Osteocyte (in vitro differentiated cells): ENCODE measurements at places on chromosomes 1 and 21. TPM values are rescaled to one million over a fixed set of nuclear protein-coding genes. Genes with fewer than 3 reads are reported as not detected.

DNA sequence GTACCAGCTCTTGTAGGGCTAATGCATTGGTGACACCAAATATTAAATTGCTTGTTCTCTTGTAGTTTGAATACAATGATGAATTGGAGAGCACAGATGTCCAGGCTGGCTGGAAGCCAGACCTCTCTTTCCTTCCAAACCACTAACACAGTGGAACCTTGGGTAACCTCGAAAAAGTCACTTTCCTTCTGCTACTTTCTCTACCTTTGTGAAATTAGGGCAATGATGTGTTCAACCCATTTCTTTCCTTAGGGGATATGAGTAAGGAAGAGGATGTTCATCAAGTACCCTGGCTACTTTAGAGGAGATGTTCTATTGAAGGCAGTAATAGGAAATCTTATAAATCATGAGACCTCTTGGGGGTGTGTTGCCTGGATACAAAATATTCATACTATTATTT, 55.7 kb downstream of the XCL2 start:
- no peak overlapping the region for H3K4me3 ChIP-seq
- H3K27me3 ChIP-seq: peaks cover 7% of the 10 kb centered on the region
- no peaks in the 10 kb centered on the region for H3K36me3 ChIP-seq
- DNase-seq: no peak
- H3K27ac ChIP-seq: peak overlapping the region; percentile 21
- H3K4me1 ChIP-seq: peaks cover 29% of the 10 kb centered on the region

DNA sequence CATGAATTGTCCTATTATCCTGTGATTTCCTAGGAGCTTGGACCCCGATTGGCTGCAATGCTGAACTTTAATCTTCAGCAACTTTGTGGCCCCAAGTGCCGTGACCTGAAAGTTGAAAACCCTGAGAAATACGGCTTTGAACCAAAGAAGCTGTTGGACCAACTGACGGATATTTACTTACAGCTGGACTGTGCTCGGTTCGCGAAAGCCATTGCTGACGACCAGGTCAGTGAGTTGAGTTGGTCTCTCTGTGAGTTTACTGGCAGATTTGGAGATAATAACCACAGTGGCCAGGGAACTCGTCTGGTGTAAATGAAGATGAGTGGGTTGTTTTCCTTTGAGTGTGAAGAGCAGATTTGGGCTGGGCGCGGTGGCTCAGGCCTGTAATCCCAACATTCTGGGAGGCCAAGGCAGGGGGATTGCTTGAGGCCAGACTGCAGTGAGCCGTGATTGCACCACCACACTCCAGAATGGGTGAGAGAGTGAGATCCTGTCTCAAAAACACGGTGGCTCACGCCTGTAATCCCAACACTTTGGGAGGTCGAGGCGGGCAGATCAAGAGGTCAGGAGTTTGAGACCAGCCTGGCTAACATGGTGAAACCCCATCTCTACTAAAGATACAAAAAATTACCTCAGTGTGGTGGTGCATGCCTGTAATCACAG, 39.1 kb upstream of the KIF1B start:
- H3K27ac ChIP-seq: no peak overlapping the region
- no peak overlapping the region for H3K4me3 ChIP-seq
- DNase-seq: no peak
- H3K36me3 ChIP-seq: peaks cover 46% of the 10 kb centered on the region
- H3K27me3 ChIP-seq: no peaks in the 10 kb centered on the region

GRCh38 chr1:41895552-41895951, 23.2 kb downstream of the HIVEP3 start:
- DNase-seq: no peak
- H3K27me3 ChIP-seq: no peaks in the 10 kb centered on the region
- H3K27ac ChIP-seq: no peak overlapping the region
- H3K36me3 ChIP-seq: no peaks in the 10 kb centered on the region
- H3K4me3 ChIP-seq: no peak overlapping the region

DNA sequence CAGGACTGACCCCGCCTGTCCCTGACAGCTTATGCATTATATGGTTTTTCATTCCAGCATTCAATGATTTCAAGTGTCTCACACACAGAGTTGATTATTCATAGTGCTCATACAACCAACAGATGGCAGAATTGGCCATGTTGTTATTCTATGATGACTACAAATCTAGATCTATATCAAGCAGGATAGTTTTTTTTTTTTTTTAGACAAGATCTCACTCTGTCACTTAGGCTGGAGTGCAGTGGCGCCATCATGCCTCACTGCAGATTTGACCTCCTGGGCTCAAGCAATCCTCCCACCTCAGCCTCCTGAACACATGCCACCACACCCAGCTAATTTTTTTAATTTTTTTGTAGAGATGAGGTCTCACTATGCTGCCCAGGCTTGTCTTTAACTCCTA, 40.1 kb upstream of the LRRC8D start:
- no peak for DNase-seq
- H3K4me3 ChIP-seq: no peak overlapping the region
- H3K36me3 ChIP-seq: no peaks in the 10 kb centered on the region
- H3K4me1 ChIP-seq: no peaks in the 10 kb centered on the region
- peaks cover 27% of the 10 kb centered on the region for H3K27me3 ChIP-seq

GRCh38 chr21:40291560-40291959, 424.3 kb downstream of the PCP4 start:
- no peaks in the 10 kb centered on the region for H3K27me3 ChIP-seq
- no peak overlapping the region for H3K27ac ChIP-seq
- no peak overlapping the region for H3K4me3 ChIP-seq
- H3K4me1 ChIP-seq: no peaks in the 10 kb centered on the region
- DNase-seq: no peak
- H3K36me3 ChIP-seq: no peaks in the 10 kb centered on the region

- H3K4me1 ChIP-seq: peaks cover 44% of the 10 kb centered on the region
- no peaks in the 10 kb centered on the region for H3K27me3 ChIP-seq
- no peak overlapping the region for H3K4me3 ChIP-seq
- DNase-seq: no peak
- H3K27ac ChIP-seq: no peak overlapping the region
These were observed 9.5 kb downstream of the GPSM2 start for GRCh38 chr1:108886292-108886691.

DNA sequence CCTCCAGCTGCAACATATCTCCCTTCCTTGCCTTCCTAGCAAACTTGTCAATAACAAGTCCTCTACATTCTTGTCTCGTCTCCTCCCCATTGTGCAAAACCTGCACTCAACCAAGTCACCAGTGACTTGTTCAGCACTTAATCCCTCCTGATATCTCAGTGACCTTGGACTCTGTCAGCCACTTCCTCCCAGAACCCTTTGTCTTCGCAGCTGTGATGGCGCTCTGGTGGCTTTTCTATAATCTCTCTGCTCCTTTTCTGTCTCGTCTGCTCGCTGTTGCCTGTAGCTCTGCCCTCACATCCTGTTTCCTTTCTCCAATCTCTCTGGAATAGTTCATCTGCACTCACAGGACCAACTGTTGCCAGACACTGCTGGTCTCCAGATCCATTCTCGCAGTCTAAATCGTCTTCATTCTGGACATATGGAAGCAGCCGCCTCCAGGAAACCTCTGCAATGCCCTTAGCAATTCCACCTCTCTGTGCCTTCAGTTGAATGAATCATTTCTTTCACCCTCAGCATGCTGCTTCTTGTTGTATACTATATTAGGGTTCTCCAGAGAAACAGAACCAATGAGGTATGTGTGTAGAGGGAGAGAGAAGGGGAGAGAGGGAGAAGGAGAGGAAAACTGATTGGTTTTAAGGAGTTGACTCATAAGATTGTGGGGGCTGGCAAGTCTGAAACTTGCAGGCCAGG, 17.4 kb upstream of the IFNAR2 start:
- no peak overlapping the region for H3K4me3 ChIP-seq
- no peak for DNase-seq
- peaks cover 4% of the 10 kb centered on the region for H3K4me1 ChIP-seq
- H3K27me3 ChIP-seq: peaks cover 17% of the 10 kb centered on the region
- no peak overlapping the region for H3K27ac ChIP-seq
- peaks cover 6% of the 10 kb centered on the region for H3K36me3 ChIP-seq

DNA sequence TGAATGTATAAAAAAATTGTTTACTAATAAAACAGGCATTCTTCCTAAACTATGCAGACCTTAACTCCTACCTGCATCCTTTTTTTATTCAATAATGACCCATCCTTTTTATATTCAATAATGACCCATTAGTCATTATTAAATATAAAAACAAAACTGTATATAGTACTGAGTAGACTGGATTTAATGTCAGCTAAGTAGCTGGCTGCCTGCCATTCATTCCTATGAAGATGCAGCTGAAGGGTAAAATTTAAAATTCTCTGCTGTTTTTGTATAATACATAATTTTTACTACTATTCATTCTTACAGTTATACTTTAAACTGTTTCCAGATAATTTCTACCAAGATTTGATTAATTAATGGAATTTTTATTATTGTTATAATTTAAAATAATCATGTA, 79.3 kb downstream of the DENND1B start:
- H3K36me3 ChIP-seq: peaks cover 7% of the 10 kb centered on the region
- H3K27ac ChIP-seq: no peak overlapping the region
- no peaks in the 10 kb centered on the region for H3K27me3 ChIP-seq
- H3K4me3 ChIP-seq: no peak overlapping the region

- H3K36me3 ChIP-seq: peaks cover 4% of the 10 kb centered on the region
- peak overlapping the region; percentile 94 for H3K4me3 ChIP-seq
- peak; percentile 86 for DNase-seq
- H3K27me3 ChIP-seq: no peaks in the 10 kb centered on the region
These were observed 1.0 kb downstream of the ARID4B start for GRCh38 chr1:235326719-235327558.

DNA sequence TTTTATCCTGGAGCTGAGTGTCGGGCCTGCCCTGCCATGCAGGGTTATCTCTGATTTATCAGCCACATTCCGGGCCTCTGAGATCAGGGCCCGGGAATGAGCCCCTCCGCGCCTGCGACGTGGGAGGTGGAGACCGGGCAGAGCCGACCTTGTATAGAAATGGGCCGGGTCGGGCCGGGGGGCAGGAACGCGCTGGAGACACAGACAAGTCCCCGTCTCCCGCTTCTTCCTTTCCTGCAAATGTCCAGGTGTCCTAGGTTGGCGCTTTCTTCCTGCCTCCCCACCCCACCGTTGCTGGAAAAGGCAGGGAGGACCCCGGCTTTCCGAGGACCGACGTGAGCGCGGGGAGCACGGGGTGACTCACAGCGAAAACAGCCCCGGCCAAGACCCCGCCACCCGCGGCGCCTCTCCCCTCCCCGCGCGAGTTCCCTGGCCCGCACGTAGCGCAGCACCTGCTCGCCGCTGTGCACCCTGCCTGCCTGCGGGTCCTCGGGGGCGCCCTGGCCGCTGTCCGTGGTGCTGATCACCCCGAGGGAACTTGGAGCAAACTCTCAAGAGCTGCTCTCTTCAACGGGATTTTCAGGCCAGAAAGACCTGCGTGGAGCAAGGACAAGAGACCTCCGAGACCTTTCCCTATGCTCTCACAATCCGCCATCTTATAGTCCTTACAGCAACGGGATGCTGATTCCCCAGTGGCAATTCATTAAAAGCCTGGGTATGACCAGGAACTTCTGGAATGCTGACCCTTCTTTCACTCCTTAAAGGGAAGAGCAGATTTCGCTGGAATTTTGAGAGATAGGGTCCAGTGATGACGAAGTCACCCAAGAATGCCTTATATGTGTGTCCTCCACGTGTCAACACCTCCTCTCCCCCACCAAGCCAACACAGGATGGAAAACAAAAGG, 475 bp upstream of the NPPB start:
- H3K27ac ChIP-seq: no peak overlapping the region
- no peaks in the 10 kb centered on the region for H3K36me3 ChIP-seq
- peaks cover 43% of the 10 kb centered on the region for H3K27me3 ChIP-seq
- no peak for DNase-seq

GRCh38 chr1:20448671-20449071, 37.3 kb downstream of the CAMK2N1 start:
- H3K27ac ChIP-seq: no peak overlapping the region
- DNase-seq: no peak
- no peaks in the 10 kb centered on the region for H3K4me1 ChIP-seq
- peaks cover 23% of the 10 kb centered on the region for H3K27me3 ChIP-seq
- H3K36me3 ChIP-seq: no peaks in the 10 kb centered on the region

- no peak overlapping the region for H3K4me3 ChIP-seq
- peak overlapping the region; percentile 68 for H3K27ac ChIP-seq
- H3K36me3 ChIP-seq: peaks cover 1% of the 10 kb centered on the region
- H3K4me1 ChIP-seq: peaks cover 67% of the 10 kb centered on the region
These were observed 27.9 kb downstream of the GNB1 start for GRCh38 chr1:1862905-1863547.

- peaks cover under 1% of the 10 kb centered on the region for H3K36me3 ChIP-seq
- peaks cover 34% of the 10 kb centered on the region for H3K4me1 ChIP-seq
- no peak overlapping the region for H3K4me3 ChIP-seq
- DNase-seq: peak; percentile 38
These were observed 479.8 kb upstream of the VAMP3 start for GRCh38 chr1:7290971-7291970.

DNA sequence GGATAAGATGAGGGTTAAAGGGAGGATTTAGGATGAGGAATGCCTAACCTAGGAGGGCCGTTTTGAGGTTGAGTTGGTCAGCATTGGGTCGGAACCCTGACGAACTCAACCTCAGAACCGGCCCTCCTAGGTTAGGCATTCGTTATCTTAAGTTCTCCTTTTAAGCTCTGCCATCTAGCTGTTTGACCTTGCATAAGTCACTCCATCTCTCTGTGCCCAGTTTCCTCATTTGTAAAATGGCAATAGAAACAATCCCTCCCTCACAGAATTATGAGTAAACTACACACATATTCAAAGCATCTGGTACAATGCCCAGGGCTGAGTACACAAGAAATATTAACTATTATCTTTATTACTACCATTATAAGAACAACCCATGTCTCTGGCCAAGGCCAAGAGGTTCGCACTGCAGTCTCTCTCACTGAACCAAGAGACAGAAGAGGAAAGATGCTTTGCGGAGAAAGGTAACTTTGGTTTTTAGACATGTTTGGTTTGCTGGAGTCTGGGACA, 4.8 kb downstream of the ABCB10 start:
- no peak for DNase-seq
- H3K4me3 ChIP-seq: no peak overlapping the region
- peak overlapping the region; percentile 21 for H3K27ac ChIP-seq
- peaks cover 10% of the 10 kb centered on the region for H3K36me3 ChIP-seq
- H3K27me3 ChIP-seq: no peaks in the 10 kb centered on the region

DNA sequence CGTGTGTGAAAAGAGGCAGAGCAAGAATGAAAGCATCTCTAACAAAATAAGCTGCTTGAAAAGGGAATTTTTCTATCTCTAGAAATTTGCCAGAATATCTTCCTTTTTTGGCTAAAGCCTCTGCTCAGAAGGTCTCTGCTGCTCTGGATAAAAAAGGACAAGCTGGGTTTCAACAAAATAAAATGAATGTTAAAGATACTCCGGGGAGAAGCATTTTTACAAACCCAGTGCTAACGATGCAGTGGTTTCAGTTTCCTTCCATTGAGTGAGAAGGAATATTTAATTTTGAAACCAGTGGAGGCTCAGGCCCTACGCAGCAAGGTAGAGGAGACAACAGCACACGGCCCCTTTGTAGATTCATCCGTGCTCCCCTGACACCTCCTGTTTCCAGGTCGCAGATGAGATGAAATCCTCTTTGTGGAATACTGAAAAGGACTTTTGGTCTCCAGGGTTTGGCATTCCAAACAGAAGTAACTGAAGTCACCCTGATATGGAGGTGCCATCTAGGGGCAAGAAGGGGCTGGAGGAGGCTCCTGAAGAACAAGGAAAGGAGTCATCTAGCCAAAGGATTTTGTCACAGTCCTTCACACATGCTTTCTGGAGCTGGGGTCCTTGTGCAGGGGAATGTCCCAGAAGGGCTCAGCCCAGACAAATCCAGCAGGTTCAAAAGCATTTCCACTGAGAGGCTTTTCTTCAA, 65.7 kb upstream of the SYT6 start:
- no peak for DNase-seq
- no peak overlapping the region for H3K4me3 ChIP-seq
- H3K4me1 ChIP-seq: no peaks in the 10 kb centered on the region
- H3K27me3 ChIP-seq: peaks cover 14% of the 10 kb centered on the region

The FAM151A gene
- not detected in 2 replicates for total RNA-seq

The IGSF9 gene
- total RNA-seq: not detected in 2 replicates

The PYHIN1 gene
- total RNA-seq: not detected in 2 replicates

The KRTAP19-3 gene
- not detected in 2 replicates for total RNA-seq

The KCNQ4 gene
- total RNA-seq: 0.51 and 0.63 TPM in 2 replicates

The ZBTB8A gene
- total RNA-seq: 10.7 and 11.5 TPM in 2 replicates

The MIS18A gene
- total RNA-seq: 6.9 and 7.2 TPM in 2 replicates

The LCE1F gene
- not detected in 2 replicates for total RNA-seq

The NOS1AP gene
- total RNA-seq: 2.5 and 2.9 TPM in 2 replicates
